ENCODE measurements at places on chromosomes 5 and 9.

GRCh38 chr5:131379723-131380122 is 115.9 kb downstream of the CDC42SE2 start:
- DNase-seq, result no peak

- no peak for DNase-seq
These were observed 155.7 kb upstream of the SH3GL2 start for GRCh38 chr9:17422994-17423680.

- no peak for DNase-seq
These were observed 58.6 kb downstream of the CPLANE1 start for GRCh38 chr5:37190592-37190991.

DNA sequence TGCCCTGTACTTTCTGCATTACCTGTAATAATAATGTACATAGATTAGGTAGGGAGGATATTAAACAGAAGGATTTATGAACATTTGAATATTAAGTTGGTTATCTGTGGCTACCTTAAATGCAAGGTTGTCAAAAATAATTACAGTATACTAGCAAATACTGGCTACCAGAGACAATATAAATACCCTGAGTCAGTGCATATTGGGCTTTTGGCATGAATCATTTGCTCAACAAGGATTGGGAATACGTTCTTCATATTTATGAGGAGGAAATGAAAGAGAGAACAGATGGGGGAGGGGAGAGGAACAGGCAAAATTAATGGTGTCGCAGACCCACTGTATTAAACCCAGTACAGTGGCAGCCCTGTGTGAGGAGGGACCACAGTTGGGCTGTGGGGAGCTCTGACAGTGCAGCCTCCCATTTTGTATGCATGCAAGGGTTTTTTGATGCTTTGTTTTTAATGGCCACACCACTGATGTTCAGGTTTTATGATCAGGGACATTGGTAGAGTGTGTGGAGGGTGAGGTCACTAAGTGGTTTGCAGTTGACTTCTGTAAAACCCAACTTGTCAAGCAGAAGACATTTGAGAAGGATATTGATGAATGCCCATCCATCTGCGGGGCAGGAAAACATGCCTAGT is 56.9 kb downstream of the MVB12B start:
- DNase-seq, result no peak

DNA sequence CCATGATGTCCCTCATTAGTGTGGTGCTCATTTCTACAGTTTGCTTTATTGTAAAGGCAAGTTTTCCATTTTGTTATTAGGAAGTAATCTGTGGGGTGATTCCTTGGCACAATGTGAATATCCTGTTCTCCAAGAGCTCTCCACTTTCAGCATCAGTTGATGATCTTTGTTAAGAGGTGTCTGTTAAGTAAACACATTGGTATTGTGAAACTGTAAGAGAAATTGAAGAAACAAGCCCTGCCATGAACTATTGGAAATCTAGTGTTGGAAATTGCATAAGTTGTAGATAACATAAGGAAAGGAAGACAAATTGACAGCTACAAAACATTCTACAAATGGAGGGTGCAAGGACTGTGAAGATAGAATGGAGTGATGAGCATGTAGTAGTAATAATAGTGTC is 17.2 kb downstream of the RNF14 start:
- no peak for DNase-seq

- DNase-seq, result no peak
These were observed 757.5 kb upstream of the ZNF608 start for GRCh38 chr5:125503946-125504345.

GRCh38 chr9:89988458-89988857 is 383.6 kb downstream of the GADD45G start:
- no peak for DNase-seq

DNA sequence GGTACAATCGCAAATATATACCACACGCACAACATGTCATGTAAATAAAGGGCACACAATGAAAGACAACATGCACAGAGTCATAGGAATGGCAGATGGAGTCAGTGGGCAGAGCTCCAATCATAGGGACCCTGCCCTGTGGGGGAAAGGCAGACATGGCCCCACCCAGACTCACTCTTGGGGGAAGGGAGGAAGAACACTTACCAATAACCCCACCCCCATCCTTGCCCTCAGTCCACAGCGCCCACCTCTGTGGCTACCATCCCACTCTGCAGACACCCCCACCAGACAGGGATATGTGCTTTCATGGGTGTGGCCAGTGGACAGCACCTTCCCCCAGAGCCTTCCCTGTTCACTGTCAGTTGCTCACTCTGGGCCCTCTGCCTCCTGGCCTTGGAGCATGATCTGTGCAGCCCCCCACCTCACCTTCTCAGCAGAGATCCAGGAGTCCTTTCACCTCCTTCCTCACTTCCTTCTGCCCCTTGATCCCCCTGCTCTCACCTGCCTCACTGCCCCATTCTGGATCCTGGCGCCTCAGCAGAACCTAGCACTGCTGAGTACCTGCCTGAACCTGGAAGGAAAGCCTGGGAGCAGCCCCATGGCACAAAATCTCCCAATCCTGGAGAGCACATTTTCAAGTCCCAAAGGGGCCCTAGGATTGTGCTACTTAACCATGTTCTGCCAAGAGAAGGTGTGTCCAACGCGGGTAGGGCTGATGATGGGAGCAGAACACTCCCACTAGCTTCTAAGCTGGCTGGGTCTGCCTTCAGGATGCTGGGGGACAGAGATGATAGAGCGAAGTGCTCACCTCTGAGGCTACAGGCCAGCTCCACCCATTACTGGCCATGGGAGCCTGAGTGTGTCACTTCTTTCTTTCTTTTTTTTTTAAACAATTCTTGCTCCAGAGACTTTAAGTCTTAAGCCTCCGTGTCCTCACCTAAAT is 1.5 kb upstream of the PHF19 start:
- DNase-seq, result peak; percentile 91

- no peak for DNase-seq
These were observed 159.7 kb upstream of the RAPGEF1 start for GRCh38 chr9:131899296-131900228.

DNA sequence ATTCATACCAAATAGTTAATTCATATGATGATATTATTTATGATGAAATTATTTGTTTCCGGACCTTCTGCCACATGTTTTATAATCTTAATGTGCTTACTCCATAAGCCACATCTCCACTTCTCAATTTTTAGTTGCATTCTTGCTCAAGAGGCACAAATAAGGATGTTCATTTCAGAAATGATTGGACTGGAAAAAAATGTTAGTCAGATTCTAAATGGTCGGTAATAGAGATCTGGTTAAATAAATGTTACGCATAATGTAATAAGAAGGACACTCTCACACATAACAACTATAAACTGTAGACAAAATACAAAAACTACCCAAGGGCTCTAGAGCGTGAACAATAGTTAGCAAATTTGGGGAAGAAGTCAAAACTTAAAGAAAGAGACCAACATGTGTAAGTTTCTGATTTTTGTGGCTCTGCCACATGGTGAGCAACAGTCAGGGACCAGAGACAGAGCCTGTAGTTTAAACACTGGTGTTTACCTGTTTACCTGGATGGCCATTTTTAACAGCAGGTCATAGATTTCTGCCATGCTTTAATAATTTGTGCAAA is 554.3 kb upstream of the CLINT1 start:
- DNase-seq, result no peak

DNA sequence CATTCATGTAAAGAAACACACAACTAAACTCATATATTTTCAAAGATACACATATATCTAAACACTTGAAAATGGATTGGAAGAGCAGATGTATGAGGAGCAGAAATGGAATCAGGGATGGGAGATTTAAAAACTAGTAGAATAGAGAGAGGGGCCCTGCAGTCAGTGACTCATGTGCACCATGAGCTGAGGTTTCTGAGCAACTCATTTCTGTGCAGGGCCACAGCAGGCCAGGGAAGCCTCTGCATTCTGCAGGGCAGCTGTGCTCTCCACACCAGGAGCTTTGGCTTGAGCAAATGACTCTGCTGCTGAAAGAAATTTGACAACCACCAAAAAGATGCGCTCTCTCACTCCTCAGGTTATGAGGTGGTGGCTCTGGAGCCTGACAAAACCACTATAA is 27.1 kb downstream of the LHX6 start:
- DNase-seq, result no peak

DNA sequence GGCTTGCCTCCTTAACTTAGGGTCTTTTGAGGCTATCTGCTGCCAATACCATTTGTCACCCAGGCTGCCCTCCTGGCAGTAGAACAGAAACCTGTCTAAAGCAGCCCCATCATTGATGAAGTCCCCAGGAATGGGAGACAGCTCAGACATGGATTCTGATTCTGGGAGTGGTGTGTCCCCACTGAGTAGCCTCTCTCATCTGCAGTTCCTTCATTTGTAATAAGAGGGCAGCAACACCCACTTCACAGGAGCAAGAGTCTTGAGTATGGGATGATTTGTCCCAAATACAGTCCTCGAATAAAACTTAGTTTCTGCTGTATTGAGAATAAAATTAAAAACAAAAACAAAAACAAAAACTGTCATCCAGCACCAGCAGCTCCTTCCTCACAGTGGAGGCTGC is 167.6 kb downstream of the ASTN2 start:
- peak; percentile 55 for DNase-seq

- no peak for DNase-seq
These were observed 168.6 kb upstream of the RGMB start for GRCh38 chr5:98604721-98605425.

DNA sequence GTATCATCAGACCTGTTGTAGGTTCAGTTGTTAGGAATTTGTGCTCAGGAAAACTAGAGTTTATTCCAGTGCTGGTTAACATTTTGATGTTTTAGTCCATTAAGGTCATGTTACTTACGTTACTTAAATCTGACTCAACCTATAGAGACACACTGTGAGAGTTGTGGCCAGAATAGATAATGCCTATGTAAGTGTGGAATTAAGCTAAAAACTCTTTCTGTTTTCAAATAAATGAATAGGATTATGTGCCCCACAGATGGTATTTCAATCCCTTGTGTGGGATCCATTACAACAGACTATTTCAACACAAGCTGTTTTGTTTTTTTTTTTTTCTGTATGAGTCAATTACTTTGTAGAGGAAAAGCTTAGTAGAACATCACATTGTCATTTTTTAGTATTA is 68.1 kb downstream of the MEGF10 start:
- DNase-seq, result peak; percentile 63

DNA sequence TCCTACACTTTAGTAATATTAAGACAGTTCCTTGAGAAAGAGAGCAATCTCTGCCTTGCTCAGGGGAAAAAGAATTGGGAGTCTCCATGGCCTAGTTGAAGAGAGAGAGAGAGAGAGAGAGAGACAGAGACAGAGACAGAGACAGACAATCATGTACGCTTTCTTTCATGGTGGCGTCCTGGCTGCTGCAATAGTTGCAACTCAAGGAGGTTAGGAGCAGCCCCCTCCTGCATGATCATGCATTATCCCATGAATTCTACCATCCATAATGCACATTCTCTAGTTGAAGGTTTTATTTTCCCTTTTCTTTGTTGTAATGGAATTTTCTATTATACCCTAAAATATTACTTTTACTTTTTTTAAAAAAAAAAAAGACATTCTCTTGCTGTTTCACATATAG is 50.7 kb downstream of the PPP2R2B start:
- peak; percentile 85 for DNase-seq

Data from NCI-H82 (cell line).